CMK (cell line): ENCODE measurements at places on chromosomes 3 and 15.
A peak's percentile ranks its signal among the peaks of the same experiment; 100 is the strongest.

- DNase-seq, result no peak
These were observed 54.5 kb upstream of the ATP11B start for GRCh38 chr3:182738583-182739411.

GRCh38 chr3:122516846-122517360 lies 2.2 kb upstream of the KPNA1 start:
- no peak for DNase-seq

DNA sequence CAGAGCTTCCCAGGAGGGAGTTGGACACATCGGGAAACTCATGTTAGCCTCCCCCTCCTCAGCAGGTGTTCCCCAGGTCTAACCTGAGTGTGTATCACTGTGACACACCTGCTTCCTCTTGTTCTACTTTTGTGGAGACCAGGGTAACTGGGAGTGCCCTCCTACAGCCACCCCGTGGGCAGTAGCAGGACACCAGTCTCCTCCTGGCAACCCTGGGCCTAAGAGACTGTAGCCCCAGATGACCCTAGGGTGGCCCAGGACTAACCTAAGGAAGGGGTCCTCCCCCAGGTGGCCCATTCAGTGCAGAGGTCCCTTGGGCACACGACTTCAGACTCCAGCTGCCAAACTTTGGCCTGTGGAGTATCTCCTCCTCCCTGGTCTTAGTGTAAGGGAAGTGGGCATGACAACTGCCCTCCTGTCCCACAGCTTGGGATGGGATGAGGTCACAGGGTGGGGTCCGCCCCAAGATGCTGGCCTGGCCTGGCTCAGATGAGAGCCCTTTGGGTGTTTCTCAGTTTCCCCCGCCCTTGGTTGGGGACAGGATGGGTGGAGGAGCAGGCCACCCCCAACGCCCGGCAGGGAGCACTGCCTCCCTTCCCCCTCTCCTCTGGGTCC lies 4.8 kb downstream of the CSK start:
- DNase-seq, result no peak

GRCh38 chr3:29408676-29409075 lies 127.8 kb downstream of the RBMS3 start:
- DNase-seq, result no peak

GRCh38 chr15:30885814-30886213 lies 17.9 kb upstream of the FAN1 start:
- no peak for DNase-seq

DNA sequence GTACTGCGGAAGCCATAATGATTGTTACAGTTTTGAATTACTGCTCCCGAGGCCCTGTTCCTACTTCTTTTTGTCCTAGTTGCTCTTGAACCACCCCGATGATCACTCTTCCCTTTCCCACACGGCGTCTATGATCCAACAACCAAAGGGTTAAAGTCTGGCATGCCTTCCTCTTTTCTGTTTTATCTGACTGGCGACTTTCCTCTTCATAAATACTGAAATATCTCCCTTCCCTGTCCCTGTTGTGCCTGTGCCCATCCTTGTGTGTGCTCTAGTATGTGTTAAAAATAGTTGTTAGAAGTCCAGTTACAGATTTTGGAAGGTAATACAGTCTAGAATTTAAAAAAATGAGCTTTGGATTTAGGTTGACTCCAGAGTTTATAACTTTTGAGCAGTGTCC lies 83.6 kb downstream of the AKAP13 start:
- DNase-seq, result no peak

- DNase-seq, result no peak
These were observed 407.5 kb upstream of the NECTIN3 start for GRCh38 chr3:110664148-110664547.

- no peak for DNase-seq
These were observed 59.8 kb downstream of the EXOG start for GRCh38 chr3:38555926-38556325.

GRCh38 chr3:42122261-42123011 lies 31.3 kb downstream of the TRAK1 start:
- DNase-seq, result no peak

- DNase-seq, result no peak
These were observed 23.0 kb downstream of the CMTM7 start for GRCh38 chr3:32414522-32415202.

- peak; percentile 22 for DNase-seq
These were observed at the start of gene PLOD2 for GRCh38 chr3:146160964-146161662. Gene PLOD2, minus strand, starts transcription at chr3:146161184. Its CDS starts 195 bp downstream, at chr3:146160989.

DNA sequence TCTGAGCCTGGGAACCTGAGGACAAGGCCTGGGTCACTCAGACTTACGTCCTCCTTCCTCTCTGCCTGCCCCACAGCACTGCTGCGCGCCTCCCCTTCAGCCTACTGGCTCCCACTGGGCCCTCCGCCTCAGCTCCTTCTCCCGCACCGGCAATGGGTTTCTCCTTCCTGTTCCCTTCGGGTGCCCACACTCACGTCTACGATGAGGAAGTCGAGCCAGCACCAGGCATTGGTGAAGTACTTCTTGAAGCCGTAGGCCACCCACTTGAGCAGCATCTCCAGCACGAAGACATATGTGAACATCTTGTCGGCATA lies 70.0 kb downstream of the EXOG start:
- DNase-seq, result no peak

DNA sequence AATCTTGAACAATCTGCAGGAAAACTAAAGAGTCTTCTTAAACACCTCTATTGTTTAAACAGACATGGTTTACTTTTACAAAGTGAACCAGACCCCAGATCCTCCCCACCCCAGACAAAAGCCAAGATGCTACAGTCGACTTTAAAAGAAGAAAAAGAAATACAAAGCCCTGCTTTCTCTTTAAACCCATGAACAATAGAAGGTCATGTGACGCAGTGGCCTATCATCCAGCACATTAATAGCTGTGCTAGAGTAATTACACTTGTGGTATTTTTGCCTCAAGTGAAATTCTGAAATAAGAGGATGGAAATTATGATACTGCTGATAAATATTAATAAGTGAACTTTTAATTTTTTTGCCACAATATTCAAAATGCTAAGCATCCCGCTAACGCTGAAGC lies 613.4 kb downstream of the FOXP1 start:
- DNase-seq, result no peak

- DNase-seq, result no peak
These were observed 179.5 kb downstream of the ANXA2 start for GRCh38 chr15:60218256-60218655.
